ENCODE measurements at places on chromosomes 6 and 20.
A peak's percentile ranks its signal among the peaks of the same experiment; 100 is the strongest.

- no peak for DNase-seq
Measured at GRCh38 chr6:75550544-75551167, 51.0 kb upstream of the SENP6 start.

DNA sequence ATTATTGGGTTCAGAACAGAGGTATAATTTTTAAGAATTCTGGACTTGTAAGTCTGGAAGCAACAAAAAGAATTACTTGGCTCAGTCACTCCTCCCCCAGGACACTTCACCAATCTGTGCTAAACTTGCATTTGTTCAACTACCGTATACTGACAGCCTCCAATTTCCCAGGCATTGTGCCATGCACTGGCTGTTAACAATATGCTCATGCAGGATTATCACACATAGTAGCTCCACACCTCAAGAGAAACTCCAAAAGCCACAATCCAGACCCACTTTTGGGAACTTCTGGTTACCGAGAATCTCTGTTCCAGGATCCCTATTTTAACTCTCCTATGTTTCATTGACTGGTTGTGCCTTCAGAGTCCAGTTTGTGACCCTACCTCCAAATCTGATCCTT lies 7.7 kb downstream of the ADGRF1 start:
- no peak for DNase-seq

- DNase-seq, result no peak
Measured at GRCh38 chr6:106514583-106514885, 114.8 kb downstream of the RTN4IP1 start.

- DNase-seq, result no peak
Measured at GRCh38 chr6:110296241-110297025, 61.7 kb downstream of the METTL24 start.

DNA sequence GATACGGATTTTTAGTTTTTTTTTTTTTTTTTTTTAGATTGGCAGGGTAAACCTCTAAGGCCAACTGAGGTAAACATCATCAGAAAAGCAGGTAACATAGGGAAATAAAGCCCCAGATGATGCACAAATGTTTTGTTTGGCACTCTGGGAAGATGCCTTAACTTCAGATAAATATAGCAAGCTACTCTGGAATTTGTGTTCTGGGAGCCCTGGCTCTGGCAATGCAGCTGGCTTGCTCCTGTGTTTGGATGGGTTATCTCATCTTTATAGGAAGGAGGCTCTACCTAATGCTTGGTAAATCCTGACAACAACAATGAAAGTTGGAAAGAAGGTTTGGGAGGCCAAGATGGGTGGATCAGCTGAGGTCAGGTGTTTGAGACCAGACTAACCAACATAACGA lies 77.4 kb downstream of the GFOD1 start:
- peak; percentile 13 for DNase-seq

DNA sequence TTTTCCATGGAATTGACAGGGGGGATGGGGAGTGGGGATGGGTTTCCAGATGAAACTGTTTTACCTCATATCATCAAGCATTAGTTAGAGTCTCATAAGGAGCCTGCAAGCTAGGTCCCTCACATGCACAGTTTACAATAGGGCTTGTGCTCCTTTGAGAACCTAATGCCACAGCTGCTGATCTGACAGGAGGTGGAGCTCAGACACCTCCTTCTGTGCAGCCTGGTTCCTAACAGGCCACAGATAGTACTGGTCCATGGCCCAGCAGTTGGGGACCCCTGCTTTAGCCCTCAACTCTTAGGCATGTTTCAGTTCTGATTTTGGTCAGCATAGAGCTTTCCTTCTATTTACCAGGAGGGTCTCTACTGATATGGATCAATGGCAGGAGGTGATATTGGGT lies 251.6 kb downstream of the LAMA2 start:
- DNase-seq, result no peak

Measured in EH (cell line).